ENCODE measurements at places on chromosomes 1 and 21.

- DNase-seq: no peak
Measured at GRCh38 chr1:36733748-36734147, 251.0 kb upstream of the CSF3R start.

DNA sequence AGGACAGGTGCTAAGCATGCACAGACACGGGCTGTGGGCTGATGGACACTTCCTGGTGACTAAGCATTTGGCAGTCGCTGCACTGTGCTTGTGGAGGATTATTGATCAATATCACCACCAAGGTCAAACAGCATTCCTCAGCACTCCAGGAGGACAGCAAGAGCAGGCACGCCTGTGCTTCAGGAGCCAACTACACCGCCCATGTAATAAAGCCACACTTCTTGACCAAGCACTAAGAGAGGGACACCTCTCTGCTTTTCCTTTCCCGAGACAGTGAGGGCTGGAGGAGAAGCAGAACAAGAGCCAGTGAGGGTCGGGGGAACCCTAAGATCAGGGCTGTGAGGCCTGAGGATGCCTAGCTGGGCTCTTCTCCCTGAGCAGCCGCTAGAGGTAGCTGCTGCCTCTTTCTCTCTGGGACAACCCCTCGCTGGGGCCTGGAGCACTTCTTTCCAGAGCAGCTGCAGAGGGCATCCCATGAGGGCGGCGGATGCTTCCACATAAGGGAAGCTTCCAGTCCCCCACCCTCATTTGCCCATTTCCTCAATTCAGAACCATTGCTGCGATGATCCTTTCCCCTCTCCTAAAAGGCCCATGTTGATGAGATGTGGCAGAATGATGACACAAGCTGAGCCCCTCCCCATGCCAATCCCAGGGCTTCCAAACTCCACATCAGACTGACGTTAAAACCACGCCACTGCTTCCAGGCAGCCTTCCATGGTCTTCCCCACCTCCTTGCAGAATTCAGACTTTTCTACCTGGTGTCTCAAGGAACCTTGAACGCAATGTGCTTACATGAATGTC, 19.1 kb downstream of the RAB7B start:
- no peak for DNase-seq

DNA sequence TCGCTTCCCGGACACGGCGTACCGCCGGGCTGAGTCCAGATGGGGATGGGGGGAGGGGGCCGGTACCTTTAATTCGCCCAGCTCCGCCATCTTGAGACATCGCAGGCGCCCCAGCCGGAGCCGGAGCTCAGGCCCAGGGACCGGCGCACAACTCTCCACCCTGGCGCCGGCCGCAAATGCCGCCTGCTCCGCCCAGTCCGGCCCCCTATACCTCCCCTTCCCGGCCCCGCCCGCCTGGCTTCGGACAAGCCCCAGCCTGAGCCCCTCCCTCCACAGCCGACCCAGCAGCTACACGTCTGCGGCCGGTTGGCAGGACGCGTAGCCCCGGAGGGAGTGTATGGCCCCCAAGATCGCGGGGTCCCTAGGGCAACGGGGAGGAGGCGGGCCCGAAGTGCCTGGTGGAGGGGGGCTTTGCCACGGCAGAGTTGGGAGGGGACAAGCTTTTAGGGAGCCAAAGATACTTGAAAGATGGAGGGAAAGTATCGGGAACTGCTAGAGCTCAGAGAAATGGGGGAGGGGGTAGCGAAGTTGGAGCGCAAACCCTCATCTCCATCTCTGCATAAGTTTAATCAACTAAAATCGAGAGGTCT, at the start of gene PIAS3:
TSS of gene PIAS3 (minus strand) at position 181 of the 590 bp plus-strand sequence. CDS start at position 90, 91 bp downstream.
- DNase-seq: peak; percentile 76

DNA sequence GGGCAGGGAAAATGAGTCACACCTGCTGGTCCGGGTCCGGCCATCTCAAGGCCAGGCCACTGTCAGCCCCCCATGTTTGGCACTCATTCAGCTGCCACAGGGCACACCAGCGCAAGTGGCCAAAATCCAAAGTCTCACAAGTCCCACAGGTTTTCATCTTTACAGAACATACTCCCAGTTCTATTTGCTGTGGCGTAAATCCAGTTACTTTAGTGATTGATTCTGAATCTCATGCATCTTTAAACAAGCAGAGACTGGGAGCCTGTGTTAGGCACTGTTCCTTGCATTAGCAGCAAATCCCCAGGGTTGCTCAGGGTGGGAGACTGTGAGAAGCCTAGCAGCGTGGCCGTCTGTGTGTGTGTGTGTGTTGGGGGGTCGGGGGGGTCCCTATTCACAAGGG, 1.1 kb upstream of the SLC2A5 start:
- no peak for DNase-seq

DNA sequence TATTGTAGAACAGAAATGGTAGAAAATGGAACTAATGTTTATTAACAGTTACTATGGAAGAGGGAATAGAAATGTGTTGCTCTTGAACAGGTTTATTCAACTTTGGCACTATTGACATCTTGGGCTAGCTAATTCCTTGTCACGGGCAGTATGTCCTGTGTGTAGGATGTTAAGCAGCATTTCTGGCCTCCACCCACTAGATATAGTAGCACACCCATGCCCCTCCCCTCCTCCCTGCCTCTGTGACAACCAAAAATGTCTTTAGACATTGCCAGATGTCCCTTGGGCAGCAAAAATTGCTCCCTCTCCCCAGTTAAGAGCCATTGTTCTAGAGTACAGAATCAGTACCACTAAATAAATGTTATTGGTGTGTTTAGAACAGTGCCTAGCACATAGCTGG, 91.4 kb upstream of the TPTE start:
- no peak for DNase-seq
